ENCODE measurements at places on chromosomes 13 and 19. TPM values are rescaled to one million over a fixed set of nuclear protein-coding genes. Genes with fewer than 3 reads are reported as not detected.

Gene SOHLH2
- 0.25 TPM for polyA plus RNA-seq

Gene PLA2G4C
- 3.7 TPM for polyA plus RNA-seq

DNA sequence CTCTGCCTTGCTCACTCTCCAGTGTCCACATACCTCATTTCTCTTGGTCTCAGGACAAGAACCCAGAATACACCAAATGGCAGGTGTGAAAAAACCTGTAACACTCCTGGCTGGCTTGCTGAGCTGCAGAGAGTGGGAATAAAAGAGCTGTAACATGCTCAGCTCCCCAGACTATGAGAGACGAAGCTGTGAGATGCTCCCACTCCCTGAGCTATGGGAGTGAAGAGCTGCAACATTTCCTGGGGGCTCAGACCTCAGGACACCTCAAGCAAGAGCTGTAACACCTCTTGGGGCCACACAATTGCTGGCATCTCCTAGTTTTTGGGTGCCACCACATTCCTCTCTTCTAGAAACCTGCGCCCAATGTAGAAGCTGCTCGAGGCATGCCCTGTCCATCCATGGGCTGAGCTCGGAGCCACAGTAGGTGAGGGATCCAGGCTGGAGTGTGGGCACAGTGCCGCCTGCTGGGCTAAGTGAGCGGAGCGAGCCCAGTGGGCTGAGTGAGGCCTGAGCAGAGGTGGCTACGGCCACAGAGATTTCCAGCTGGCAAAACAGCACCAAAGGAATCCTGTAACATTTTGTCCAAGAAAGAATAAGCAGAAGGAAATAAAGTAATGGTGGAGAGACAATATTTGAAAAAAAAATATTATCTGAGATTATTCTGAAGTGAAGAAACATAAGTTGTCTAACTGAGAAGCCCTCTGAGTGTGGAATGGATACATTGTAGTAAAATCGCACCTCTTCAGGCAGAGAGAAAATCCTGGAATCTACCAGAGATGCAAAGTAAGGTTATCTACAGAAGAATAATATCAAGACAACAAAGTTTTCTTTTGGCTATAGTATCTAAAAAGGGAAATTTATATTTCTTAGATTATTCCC lies 186.2 kb upstream of the PCDH9 start:
- no peaks in the 10 kb centered on the region for H3K36me3 ChIP-seq
- no peak overlapping the region for H3K4me3 ChIP-seq

DNA sequence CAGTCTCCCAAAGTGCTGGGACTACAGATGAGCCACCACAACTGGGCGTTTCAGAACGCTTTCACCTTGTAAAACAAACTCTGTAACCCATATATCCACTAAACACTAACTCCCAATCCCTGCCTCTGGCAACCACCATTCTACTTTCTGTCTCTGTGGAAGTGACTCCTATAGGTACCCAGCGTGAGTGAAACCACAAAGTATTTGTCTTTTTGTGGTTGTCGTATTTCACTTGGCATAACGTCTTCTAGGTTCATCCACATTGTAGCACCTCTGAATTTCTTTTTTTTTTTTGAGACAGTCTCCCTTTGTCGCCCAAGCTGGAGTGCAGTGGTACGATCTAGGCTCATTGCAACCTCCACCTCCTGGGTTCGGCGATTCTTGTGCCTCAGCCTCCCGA lies 44.8 kb downstream of the BRD4 start:
- no peaks in the 10 kb centered on the region for H3K27me3 ChIP-seq
- no peak overlapping the region for H3K4me3 ChIP-seq
- no peaks in the 10 kb centered on the region for H3K36me3 ChIP-seq
- peaks cover 100% of the 10 kb centered on the region for H3K4me1 ChIP-seq
- no peak for DNase-seq

DNA sequence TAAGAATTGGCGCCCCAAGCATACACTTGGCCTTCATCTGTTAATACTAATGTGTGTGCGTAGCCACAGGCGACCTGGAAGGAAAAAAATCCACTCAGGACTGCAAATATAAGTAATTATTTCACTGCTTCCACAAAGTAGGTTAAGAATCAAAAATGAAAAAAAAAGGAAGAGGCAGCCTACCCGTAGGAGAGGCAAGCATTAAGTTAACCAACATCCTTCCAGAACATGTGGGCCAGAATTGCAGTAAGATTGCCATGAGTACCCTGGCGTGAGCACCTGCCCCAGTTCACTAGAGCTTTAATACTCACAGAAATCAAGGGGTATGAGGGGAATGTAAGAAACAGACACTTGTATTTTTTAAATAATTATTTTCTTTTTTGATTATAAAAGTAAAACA lies 22.2 kb downstream of the RCBTB2 start:
- no peaks in the 10 kb centered on the region for H3K4me1 ChIP-seq
- H3K36me3 ChIP-seq, result peaks cover 35% of the 10 kb centered on the region
- no peak for DNase-seq
- H3K27me3 ChIP-seq, result no peaks in the 10 kb centered on the region

DNA sequence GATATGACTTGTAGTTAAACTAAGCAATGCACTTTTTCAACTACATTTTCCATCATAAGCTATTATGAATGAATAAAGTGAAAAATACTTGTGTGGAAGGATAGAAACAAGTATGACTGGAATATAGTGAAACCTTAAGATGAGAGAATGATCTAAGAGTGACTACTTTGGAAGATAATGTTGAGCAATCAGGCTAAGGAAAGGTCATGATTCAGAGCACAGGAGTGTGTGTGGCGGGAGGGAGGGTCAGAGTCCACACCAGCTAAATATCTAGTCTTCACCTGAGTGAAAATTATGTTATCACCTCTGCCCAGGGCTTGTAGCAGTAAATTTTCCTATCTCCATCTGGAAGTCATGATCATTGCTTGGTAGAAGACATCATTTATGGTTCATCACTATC lies 833.4 kb upstream of the ATXN8OS start:
- H3K27me3 ChIP-seq, result no peaks in the 10 kb centered on the region
- DNase-seq, result no peak
- no peak overlapping the region for H3K27ac ChIP-seq

DNA sequence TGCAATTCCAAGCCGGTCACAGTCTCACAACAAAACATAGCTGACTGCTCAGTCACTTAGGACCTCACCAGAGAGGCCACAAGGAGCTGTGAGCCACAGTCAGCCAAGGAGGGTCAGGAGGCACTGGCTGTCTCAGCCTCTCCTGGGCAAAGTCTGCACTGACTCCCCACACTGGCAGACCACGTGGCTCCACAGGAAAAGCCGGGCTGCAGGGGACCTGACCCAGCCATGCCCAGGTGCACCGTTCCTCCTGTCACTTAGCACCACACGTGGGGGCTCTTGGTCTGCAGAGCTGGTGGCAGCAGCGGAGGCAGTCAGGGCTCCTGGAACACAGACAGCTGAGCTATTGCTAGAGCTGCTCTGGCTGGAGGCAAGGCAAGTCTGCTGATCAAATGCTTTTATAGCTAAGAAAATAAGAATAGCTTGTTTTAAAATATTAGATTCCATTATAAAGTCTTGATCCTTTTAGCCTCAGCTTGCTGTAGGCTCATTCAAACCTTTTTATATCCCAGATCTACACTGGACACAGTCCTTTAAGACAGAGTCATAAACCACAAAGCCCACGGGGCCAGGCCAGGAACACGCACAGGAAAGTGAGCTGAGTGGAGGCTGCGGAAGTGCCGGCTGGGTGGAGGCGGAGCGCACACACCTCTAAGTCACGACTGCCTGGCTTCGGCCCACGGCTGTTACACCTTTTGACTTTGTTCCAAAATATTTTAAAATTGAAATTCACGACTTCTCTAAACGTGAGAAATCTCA lies 744.1 kb downstream of the UQCRFS1 start:
- no peaks in the 10 kb centered on the region for H3K36me3 ChIP-seq
- no peak overlapping the region for H3K27ac ChIP-seq
- H3K27me3 ChIP-seq, result peaks cover 11% of the 10 kb centered on the region
- DNase-seq, result peak; percentile 78
- no peak overlapping the region for H3K4me3 ChIP-seq

DNA sequence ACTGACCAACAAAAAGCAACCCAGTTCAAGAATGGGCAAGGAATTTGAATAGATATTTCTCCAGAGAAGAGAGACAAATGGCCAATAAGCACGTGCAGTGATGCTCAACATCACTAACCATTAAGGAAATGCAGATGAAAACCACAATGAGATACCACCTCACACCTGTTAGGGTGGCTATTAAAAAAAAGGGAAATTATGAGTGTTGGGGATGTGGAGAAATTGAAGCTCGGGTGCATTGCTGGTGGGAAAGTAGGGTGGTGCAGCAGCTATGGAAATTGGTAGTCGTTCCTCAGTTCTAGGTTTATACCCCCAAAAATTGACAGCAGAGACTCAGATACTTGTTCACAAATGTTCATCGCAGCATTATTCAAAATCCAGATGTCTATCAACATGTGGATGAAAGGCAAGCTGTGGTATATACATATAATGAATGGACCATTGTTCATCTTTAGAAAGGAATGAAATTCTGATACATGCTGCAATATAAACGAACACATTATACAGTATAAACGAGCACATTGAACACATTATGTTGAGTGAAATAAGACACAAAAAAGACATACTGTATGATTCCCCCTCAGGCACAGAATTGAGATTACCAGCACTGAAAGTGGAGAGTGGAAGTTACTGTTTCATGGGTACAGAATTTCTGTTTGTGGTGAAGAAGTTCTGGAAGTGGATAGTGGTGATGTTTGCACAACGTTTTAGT lies 927 bp downstream of the CHAMP1 start:
- peak overlapping the region; percentile 91 for H3K4me3 ChIP-seq
- no peak for DNase-seq
- peak overlapping the region; percentile 96 for H3K27ac ChIP-seq
- H3K36me3 ChIP-seq, result peaks cover under 1% of the 10 kb centered on the region
- H3K4me1 ChIP-seq, result peaks cover 35% of the 10 kb centered on the region

All from stomach (tissue), 19 donors.